ENCODE measurements at places on chromosomes 13 and 19.

DNA sequence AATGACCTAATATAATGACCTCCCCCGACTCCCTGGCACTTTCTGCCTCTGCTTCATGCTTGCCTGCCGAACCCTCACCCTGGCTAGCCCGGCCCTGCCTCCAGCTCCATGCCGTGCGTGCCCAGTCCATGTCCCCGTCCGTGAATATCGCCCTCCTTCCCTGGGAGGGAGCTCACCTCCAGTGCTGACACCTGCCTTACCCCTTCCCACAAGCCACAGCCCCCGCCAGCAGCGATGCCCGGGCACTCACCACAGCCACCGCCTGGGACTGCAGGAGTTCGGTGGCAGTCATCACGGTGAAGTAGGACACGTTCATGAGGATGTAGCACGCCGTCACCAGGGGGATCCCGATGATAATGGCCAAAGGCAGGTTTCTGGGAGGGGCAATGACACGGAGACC is 10.0 kb downstream of the SLC7A9 start:
- no peak for DNase-seq

- DNase-seq, result no peak
These were observed 1.6 kb downstream of the WDR88 start for GRCh38 chr19:33133438-33134031.

DNA sequence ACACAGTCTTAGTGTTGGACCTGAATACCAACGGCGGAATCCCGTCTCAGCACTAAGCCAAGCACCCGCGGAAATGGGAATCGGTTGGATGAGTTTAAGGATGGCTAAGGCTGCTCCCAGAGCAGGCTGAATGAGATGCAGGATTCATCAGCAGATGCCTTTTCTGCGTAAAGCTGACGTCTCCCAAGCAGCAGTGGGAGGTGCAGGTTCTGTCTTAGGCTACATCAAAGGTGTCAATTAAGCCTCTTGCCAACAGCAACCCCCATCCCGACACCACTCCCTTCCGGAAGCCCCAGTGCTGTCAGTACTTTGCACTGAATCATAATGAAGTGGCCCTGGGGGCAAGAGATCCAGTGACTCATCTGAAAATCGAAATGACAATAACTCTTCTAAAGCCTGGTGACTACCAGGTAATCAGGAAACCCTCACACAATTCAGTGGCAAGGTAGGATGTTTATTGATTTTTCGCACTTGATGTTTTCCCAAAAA is 275.6 kb downstream of the DCLK1 start:
- no peak for DNase-seq

DNA sequence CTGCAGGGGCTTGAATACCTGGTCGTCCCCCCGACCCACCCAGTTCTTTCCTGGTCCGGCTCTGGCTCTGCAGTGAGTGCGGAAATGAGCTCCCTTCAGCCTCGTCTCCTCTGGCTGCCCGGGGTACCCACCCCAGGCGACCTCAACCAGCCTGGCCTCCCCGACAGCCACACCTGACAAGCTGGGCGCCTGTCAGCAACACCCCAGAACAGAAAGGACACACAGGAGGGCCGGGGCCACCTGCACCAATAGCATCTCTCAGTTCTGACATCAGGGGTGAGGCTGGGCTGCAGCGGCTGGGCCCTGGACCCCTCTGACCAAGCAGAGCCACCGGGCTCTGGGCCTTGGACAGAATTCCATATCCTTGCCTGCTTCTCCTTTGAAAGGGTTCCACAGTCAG is 19.7 kb downstream of the SUGP1 start:
- no peak for DNase-seq

- DNase-seq, result no peak
These were observed at the start of gene ZNF296 for GRCh38 chr19:45076029-45076850. Gene ZNF296, minus strand, starts transcription at chr19:45076478. Its CDS starts 105 bp downstream, at chr19:45076373.

DNA sequence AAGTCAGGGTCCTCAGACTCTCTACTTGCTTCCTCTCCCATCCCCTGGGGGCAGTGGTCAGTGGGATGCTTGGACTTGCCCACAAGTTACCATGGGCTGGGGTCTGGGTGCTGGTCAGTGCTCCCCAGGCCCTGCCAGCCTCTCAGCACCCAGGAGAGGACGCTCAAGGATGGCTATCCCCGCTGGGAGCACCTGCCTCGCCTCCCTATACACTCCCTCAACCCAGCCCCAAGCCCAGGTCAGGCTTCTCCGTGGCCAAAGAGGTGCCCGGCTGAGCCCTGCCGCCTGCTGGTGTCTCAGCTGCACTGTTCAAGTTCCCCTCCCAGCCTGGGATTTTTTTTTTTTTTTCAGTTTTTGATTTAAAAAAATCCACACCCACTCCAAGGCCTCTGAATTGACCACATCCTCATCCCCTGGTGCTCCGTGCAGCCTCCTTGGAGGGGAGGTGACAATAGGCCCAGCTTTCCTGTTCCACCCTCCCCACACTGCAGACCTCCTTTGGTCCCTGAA is 10.8 kb downstream of the F2RL3 start:
- no peak for DNase-seq

DNA sequence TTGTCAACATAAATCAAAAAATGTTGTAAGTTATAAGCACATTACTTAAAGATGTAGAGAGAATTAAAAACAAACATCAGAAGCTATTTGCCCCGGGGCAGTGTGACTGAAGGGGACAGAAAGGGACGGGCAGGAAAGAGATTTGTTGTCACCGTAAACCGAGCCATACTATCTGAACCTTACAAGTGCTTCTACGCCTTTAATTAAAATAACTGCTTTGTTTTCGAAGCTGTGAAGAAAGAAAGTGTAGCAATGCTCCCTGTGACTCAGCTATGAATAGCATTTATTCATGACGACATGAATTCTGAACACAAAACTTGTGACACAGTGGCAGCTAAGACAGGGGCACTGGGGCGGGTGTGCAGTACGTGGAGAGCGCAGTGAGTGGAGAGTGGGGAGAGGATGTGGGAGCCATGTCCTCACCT is 30.0 kb downstream of the ZNF787 start:
- DNase-seq, result peak; percentile 65

- peak; percentile 29 for DNase-seq
These were observed 2.4 kb downstream of the CCDC194 start for GRCh38 chr19:17391371-17392151.

- no peak for DNase-seq
These were observed 71.5 kb downstream of the ZAR1L start for GRCh38 chr13:32243695-32244094.

- DNase-seq, result no peak
These were observed 1.6 kb downstream of the ADAMTS10 start for GRCh38 chr19:8608941-8609278.

DNA sequence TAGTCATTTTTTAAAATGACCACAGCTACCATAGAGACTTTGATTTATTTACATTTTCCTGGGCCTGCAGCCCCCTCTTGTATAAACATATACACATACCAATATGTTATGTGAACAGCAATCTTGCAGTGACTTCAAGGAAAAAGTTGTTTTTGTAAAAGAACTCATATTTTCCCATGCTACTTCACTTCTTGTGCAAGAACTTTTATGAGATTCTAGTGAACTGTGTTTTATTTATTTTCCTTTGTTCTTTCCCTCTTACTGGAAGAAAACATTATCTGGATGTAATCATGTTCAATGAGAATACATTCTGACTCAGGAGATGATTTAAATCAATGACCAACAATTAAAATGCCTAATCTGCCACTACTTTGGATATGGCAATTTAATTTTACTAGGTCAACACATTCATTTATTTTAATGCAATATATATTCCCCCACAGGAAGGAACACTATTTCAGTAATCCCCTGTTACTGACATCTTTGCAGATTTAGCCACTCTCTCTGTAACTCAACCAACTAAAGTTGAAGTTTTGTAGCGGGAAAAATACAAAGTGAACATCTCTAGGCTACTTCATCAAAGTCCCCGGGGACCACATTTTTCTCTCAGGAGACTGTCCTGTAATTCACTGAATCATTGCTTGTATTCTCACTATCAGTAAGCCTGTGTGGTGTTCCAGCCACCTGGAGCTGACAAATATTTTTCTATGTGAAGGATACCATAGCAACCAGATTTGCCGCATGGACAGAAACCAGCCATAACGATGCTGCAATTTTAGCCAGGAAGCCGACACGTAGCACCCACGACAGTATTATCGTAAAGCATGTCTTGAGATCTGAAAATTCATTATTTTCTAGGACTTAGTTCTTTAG is 90.5 kb downstream of the STARD13 start:
- DNase-seq, result no peak

- DNase-seq, result peak; percentile 1
These were observed 1815.9 kb downstream of the PCDH9 start for GRCh38 chr13:65414187-65414586.

DNA sequence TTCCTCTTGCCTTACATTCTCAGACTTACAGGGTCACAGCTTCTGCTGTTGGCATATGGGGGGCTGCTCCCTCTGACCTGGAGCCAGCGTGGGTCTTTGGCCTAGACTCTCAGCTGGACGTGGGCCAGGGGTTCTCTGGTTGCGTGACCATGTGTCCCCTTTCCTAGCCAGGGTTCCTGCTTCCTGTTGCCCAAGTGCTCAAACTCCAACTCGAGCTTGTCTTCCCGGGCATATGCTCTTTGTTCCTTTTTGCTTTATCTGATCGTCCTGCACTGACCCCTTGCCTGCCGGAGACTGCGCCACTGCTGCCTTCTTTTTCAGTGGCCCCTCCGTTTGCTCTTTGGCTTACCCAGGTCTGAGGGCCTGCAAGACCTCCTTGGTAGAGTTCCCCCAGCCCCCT is 25.3 kb upstream of the GPR183 start:
- DNase-seq, result no peak

- DNase-seq, result peak; percentile 100
These were observed at the start of gene AP2S1 for GRCh38 chr19:46850228-46851203. Gene AP2S1, minus strand, starts transcription at chr19:46850846. Its CDS starts 80 bp downstream, at chr19:46850766.

DNA sequence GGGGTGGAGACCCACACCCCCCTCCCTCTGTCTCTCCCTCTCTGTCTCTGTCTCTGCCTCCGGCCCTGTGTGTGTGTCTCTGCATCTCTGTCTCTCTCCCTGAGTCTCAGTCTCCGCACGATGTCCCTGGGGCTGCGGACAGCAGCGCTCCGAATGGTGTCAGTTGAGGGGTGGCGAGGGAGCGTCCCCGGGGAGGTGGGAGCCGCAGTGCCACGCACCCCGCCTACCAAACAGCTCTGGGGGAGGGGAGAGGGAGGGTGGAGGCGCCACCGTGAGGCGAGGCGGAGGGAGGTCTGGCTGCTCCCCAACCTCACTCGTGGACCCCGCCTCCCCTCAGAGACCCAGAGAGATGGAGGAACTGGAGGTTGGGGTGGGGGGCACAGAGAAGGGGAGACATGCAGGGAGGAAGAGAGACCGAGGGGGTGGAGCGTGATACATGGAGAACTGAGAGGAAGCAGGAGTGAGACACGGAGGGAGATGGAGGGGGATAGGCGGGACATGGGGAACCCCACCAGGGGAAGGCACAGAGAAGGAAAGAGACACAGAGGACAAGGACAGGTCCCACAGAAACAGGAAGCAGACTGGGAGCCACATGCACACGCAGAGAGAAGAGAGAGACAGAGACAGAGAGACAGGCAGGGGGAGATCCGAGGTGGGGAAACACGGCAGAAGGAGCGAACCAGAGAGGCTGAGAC is 7.2 kb downstream of the ERFL start:
- DNase-seq, result no peak

DNA sequence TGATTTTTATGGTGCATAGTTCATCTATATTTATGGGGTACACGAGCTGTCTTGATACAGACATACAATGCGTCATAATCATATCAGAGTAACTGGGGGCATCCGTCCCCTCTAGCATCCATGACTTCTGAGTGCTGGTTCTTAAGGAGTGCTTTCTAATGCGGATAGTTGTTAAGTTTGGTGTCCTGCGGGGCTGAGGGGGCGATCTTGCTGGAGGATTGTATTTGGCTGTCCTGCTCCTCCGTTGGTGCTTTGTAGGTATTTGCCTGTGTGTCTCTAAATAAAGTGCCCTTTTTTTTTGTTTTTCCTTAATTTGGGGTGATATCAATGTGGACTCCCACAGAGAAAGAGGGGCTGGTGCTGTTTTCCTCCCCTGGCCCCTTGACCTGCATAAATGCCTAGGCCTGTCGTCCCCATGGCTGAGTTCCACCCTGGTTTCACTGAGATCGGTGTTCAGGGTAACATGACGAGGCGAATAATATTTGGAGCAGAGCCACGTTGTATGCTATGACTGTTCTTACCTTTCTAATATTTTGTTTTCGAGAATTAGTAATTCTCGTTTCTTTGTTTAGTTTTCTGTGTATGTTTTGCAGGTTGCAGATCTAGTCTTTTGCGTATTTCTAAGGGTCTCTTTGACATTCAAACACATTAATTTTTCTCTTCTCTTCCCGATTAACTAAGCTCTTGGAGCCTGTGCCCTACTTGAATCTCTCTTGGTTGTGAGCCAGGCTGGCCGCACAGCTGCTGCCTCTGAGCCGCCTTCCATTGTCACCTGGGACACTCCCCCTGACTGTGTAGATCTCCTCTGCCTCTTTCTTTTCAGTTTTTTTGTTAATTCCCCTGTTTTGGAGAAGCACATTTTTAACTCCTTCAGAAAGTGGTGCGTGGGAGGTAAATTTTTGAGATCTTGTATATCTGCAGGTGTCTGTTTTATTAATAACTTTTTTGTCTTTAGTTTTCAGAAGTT is 100.3 kb downstream of the ARHGEF7 start:
- no peak for DNase-seq

- no peak for DNase-seq
These were observed 5.2 kb upstream of the SRRM5 start for GRCh38 chr19:43606569-43607229.

DNA sequence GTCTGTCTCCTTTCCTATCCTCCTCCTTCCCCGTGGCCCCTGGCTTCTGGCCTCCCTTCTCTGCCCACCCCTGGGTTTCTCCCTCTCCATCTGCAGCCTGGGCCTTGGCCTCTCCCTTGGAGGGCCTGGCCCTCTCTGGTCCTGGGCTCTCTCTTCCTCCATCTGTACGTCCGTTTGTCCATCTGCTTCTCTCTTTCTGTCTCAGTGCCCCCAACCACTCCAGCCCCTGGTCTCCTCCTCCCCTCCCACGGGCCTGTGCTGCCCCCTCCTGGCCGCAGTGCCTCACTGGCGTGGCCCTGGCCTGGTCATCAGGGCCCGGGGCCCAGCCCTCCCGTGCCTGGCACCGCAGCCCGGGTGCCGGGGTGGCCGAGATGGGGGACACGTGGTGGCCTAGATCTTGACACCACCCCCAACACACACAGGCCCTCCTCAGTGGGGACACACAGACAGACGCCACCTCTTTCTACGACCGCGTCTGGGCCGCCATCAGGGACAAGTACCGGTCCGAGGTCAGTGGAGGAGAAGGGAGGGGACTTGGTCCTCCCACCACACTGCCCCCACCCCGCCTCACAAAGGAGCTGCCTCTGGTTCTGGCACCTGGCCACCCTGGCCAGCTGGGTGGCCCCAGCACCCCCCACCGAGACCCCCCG is 11.3 kb downstream of the PRKCSH start:
- peak; percentile 92 for DNase-seq

DNA sequence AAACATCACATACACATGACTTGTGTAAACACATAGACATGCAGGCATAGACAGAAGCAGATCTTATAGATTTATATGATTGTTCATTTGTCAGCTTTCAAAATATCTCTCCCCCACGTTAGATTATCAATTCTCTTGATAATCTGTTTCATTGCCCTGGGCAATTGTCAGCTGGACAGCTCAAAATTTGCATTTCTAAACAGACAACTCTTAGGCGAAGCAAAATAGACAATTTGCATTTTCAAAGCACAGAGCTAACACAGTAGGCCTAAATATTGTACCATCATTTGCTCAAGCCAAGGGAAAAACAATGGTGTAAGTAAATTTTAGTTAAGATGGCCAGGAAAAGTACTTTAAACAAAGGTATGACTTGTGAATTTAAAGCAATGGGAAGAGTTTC is 24.0 kb upstream of the KBTBD6 start:
- no peak for DNase-seq
